ENCODE measurements at places on chromosomes 3 and 15. TPM values are rescaled to one million over a fixed set of nuclear protein-coding genes. Genes with fewer than 3 reads are reported as not detected.

- DNase-seq, result peak; percentile 27
Measured at GRCh38 chr15:63986751-63987341, 59.4 kb downstream of the DAPK2 start.

Gene CPLX3
- total RNA-seq, result not detected

DNA sequence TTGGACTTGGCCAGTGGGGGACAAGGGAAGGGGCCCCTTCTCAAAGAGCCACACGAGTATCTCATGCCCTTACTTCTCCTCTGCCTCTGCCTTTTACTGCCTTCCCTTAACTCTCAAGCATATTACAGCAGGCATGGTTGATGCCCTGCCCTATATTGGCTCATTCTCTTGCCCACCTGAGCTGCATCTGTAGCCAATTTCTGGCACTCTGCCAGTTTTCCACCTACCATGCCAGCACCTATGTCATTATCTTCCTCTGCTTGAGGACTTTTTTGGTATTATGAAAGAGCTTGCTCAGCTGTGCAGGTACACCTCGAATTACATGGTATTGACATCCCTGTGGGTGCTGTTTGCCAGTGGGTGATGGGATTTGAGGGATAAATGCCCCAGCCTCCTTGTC lies 181.8 kb downstream of the OXSM start:
- no peak for DNase-seq

GRCh38 chr15:93047621-93048425 lies 41.2 kb downstream of the RGMA start:
- no peak for DNase-seq

DNA sequence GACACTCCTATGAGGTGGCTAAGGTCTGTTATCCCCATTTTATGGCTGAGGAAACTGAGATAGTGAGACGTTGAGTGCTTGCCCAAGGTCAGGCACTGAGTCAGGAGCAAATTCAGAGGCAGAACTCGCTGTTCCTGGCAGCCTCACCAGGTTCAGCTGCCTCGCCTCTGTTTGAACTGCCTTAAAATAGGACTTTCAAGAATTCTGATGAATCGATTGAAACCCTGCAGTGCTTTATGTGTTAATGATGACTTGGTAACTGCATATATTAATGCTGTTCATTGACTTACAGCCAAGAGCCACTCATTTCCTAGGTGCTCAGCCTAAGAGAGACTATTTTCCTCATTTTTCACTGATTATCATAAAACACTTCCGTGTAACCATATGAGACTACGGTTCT lies 79.5 kb upstream of the BHLHE40 start:
- no peak for DNase-seq

DNA sequence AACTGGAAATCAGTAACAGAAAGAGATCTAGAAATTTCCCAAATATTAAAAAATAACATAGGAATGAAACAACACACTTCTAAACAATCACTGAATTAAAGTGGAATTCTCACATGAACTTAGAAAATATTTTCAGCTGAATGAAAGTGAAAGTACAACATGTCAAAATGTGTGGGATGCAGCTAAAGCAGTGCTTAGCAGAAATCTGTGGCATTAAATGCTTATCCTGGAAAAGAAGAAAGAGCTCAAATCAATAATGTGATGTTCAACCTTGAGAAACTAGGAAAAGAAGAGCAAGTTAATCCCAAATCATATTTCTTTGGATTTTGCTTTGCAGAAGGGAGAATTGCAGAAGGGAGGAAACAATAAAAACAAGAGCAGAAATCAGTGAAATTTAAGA lies 98.2 kb upstream of the NR2E3 start:
- DNase-seq, result no peak

- DNase-seq, result no peak
Measured at GRCh38 chr3:194387926-194388418, 11.1 kb downstream of the GP5 start.

DNA sequence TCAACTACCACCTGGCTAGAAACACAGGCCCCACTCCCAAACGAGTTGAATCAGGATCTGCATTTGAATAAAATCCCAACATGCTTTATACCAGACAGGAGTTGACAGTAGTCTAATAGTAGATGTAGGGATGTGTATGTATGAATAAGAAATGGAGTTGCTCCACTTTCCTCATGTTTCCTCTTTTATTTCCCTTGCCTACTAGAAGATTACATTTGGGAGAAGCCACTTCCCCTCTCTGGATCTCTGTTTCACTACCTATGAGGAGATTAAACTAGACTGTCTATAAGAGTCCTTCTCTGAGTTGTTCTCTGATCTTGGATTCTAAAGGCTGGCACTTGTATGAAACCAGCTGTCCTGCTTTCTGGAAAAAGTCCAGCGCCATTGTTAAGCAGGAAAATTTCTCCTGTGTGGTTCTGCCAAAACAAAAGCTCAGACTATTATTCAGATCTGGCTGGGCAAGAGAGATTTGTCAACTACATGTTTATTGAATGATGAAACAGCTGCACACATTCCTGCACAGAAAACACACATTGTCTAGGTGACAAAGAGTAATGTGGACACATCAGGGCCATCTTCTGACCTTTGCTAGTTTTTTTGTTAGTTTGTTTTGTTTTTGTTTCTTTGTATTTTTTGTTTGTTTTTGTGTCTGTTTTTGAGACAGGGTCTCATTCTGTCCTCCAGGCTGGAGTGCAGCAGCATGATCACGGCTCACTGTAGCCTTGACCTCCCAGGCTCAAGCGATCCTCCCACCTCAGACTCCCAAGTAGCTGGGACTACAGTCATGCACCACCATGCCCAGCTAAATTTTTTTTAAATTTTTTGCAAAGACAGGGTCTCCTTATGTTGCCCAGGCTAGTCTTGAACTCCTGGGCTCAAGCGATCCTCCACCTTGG lies 29.9 kb downstream of the ACP3 start:
- no peak for DNase-seq

DNA sequence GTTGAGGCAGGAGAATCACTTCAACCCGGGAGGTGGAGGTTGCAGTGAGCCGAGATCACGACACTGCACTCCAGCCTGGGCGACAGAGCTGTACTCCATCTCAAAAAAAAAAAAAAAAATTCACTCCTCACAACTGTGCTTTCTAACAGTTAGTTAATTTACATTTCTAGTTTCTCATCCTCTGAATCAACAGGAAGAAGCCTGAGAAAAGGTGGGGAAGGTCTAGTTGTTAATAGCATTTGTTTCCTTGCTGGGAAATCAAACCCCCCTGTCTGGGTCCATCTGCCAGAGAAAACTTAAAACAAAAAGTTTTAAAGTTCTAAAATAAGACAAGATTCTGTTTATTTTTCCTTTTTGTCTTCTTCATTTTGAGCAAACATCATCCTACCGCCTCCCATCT lies 62.3 kb downstream of the TMEM39A start:
- DNase-seq, result no peak

- DNase-seq, result peak; percentile 71
Measured at GRCh38 chr3:196684548-196685407, 27.3 kb downstream of the CEP19 start.

DNA sequence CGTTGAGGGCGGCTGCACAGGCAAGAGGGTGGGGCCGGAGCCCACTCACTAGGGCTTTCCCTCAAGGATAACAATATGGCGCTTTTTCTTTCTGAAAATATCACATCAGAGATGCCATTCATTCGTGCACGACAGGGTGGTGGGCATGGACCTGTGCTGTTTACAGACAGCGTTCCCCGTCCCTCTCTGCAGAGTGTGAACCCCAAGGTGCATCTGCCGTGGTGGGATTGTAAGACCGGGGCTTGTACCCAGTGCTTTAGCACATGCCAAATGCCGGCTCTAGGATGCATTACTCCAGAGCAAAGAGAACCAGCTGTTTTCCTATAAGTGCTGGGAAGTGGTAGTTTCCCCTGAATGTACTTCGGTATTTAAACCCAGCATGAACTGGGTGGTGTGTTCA lies 37.0 kb downstream of the CHDH start:
- DNase-seq, result no peak

- no peak for DNase-seq
Measured at GRCh38 chr15:74775132-74775562, 6.7 kb upstream of the CSK start.

DNA sequence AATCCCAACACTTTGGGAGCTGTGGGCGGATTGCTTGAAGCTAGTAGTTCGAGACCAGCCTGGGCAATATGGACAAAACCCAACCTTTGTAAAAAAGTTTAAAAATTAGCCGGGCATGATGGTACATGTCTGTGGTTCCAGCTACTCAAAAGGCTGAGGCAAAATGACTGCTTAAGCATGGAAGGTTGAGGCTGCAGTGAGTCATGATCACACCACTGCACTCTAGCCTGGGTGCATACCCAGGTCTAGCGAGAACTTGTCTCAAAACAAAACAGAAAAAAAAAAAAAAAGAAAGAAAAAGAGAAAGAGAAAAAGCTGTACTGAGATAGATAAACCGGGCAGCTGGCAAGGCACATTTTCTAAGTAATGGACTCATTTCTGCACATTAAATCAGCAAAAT lies 10.6 kb downstream of the ARPP19 start:
- DNase-seq, result no peak

Gene IRAK2
- 3.7 TPM for total RNA-seq

Gene RASGRP1
- 2.7 TPM for total RNA-seq

DNA sequence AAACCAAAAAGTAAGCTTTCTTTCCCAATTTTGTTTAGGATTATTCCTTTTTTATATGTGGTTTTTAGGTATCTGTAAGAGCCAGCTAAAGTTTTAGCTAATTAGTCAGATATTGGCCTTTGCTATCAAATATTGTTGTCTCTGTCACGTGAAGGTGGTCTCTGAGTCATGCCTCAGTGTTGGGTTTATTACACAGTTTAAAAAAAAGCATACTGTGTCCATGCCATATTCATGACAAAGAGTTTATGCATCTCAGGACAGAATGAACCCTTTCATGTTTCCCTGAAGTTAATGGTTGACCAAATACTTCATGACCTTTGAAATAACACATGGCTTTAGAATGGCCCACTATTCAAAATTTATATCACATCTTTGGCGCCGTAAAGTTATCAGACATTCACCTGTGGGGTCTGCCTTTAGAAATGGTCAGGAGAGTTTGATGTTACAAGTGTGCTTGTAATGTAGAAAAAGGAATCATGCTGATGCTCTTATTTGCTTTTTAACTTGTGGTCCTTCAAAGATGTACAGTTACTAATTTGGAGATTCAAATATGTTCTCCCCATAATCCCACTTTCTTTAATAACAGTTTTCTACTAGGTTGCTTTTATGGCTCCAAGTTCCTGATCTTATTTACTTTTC lies 101.5 kb downstream of the MYRIP start:
- no peak for DNase-seq

Gene MRPS22
- 51.7 TPM for total RNA-seq

DNA sequence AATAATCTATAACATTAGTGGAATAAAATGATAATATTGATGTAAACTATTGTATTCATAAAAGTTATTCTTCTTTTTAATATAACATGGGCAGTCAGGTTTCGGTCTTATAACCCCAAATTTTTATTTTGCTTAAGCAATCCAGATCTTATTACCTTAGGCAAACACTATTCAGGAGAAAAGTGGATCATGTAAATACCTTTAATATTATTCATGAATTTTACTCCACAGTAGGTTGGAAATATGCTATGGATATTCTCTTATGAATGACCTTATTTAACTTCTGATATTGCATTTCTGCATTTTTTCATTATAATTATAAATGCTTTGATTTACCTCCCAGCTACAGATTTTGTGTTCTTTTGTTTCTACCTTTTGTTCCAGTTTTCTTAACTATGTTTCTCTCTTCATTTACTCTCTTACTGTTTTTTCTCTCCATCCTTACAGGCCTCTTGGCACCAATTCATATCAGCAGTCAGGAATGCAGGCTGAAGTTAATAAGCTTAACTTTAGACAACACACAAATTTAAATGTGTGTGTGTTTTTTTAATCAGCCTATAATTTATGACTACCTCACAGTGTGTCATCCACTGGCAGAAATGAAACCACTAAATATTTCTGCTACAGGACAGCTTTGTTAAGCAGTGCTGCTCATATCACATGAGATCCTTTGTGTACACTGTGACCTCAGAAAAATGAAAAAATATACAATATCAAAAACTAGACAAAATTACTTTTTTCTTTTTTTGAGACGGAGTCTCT lies 111.0 kb downstream of the NSUN3 start:
- no peak for DNase-seq

Gene CCR8
- not detected for total RNA-seq

Gene IFT80
- 15.3 TPM for total RNA-seq

- no peak for DNase-seq
Measured at GRCh38 chr3:128226795-128227395, 73.6 kb downstream of the EEFSEC start.
